ENCODE measurements at places on chromosomes 3 and 15.

DNA sequence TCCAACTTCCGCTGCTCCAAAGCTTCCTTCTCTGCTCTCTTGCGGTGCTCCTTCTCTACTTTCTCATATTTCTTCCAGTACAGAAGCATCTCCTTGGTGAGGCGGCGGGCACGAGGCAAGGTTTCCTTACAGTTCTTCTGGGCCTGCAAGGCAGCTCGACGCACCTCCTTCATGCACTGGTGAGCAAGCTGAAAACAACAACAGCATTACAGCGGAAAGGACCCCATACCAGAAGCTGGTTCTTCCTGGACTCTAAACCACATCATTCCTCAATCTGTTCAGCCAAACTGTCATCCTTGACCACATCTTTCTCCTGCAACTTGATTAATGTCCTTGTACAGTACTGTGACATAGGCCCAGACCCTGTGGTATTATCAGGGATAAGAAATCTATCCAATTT, 36.4 kb downstream of the INO80 start:
- DNase-seq: no peak

- DNase-seq: no peak
These were observed 46.7 kb upstream of the PLAAT1 start for GRCh38 chr3:193194371-193194770.

GRCh38 chr3:52238761-52239701, at the start of gene TWF2:
Gene TWF2, minus strand, starts transcription at chr3:52239158. Its CDS starts 142 bp downstream, at chr3:52239016.
- peak; percentile 76 for DNase-seq

DNA sequence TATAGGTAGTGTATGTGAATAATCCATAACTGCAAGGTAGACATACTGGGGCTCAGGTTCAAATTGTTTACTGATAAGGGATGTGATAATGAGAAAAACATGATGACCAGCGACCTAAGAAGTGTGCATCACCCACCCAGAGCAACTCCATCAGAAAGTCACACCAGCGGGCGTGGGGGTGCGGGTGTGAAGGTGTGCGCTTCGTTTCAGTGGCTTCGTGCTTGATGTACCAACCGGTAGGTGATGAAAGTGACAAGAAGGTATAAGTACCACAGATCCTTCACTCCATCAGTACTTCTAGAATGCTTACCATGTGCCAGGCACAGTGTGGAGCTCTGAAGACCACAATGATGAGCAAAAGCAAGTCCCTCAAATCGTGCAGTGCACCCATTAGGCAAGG, 11.2 kb downstream of the ANP32A start:
- no peak for DNase-seq

DNA sequence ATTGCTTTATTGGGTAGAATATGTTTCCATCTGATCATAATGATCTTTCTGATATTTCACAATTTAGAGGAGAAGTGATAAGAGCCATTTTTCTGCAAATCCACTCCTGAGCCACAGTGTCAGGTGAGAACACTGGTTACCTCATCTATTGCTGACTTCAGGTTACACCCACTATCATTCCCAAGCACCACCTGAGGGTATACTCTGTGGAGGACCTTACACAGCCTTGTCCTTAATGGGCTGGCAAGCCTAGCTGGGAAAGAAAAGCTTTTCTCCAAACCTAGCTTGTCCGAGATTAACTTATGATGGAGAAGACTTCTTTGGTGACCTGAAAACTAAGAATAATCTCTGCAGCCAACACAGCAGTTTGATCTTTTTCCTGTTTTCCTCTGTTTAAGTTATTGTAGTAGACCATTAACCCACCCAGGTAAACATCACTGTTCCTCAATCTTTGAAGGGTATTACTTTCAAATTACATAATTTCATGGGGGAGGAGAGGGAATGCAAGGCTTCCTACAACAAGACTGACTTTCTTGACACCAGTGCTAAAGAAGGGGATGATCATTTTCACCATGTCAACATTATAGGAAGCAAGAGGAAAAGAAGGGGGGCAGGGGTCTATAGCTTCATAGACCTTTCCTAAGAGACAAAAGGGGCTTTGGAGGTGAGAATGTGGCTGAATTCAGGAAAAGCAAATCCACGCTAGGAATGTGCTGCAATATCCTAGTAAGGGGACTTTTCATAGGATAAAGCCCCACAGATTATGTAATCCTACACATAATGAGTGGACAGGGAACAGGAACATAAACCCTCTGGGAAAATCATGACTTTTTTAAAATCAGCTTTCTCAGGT, 1.7 kb downstream of the NCEH1 start:
- DNase-seq: no peak

Data from stimulated activated CD4-positive, alpha-beta T cell treated with anti-CD3 and anti-CD28 coated beads, Interleukin-2, amount 100 ng/mL, for 48 hours (primary cell).